Airway epithelial cell (primary cell): ENCODE measurements at places on chromosomes 4 and X. TPM values are rescaled to one million over a fixed set of nuclear protein-coding genes. Genes with fewer than 3 reads are reported as not detected.

The DCAF12L1 gene
- total RNA-seq, result not detected in 2 replicates

The JADE1 gene
- 3.2 and 5.1 TPM in 2 replicates for total RNA-seq

The SYP gene
- 0.14 and 0.51 TPM in 2 replicates for total RNA-seq

The TSPAN5 gene
- total RNA-seq, result 23.8 and 27.4 TPM in 2 replicates
